Natural killer cell (primary cell): ENCODE measurements at places on chromosomes 2 and 18. TPM values are rescaled to one million over a fixed set of nuclear protein-coding genes. Genes with fewer than 3 reads are reported as not detected.

The TNFRSF11A gene
- total RNA-seq, result 6.9 TPM

The AFF3 gene
- 5.6 TPM for total RNA-seq

The CNTNAP5 gene
- total RNA-seq, result not detected

- no peak for DNase-seq
- H3K27ac ChIP-seq, result no peak overlapping the region
- H3K36me3 ChIP-seq, result no peaks in the 10 kb centered on the region
- no peak overlapping the region for H3K4me3 ChIP-seq
- no peaks in the 10 kb centered on the region for H3K4me1 ChIP-seq
Observed at GRCh38 chr18:68803356-68803755, 5.5 kb downstream of the CCDC102B start.

The CHAC2 gene
- total RNA-seq, result 0.83 TPM

GRCh38 chr2:177020524-177021119 is 192.0 kb upstream of the HNRNPA3 start:
- H3K27me3 ChIP-seq, result no peaks in the 10 kb centered on the region
- DNase-seq, result no peak
- no peak overlapping the region for H3K27ac ChIP-seq
- no peaks in the 10 kb centered on the region for H3K36me3 ChIP-seq
- H3K4me3 ChIP-seq, result no peak overlapping the region

GRCh38 chr2:46780411-46780800 is 135.2 kb downstream of the MCFD2 start:
- no peaks in the 10 kb centered on the region for H3K4me1 ChIP-seq
- H3K36me3 ChIP-seq, result no peaks in the 10 kb centered on the region
- H3K27me3 ChIP-seq, result no peaks in the 10 kb centered on the region
- DNase-seq, result no peak
- H3K4me3 ChIP-seq, result no peak overlapping the region

DNA sequence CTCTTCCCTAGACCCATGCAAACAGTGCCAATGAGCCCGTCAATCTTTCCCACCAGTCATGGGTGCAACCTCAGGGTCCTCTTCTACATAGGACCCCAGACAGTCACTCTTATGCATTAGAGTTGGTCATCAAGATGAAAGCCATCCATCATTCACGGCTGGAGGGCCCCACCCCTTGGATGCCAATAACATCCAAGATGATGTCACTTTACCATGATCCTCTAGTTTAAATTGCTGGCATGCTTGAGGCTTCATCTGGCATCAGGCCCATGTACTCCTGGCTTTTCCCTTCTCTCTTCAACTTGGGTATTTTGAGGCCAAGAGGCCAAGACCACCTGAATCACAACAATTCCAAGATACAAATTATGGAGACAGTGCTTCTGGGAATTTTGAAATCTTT is 91.1 kb upstream of the MAPK4 start:
- no peaks in the 10 kb centered on the region for H3K36me3 ChIP-seq
- DNase-seq, result no peak
- no peak overlapping the region for H3K27ac ChIP-seq
- no peaks in the 10 kb centered on the region for H3K27me3 ChIP-seq

- H3K4me3 ChIP-seq, result no peak overlapping the region
- no peaks in the 10 kb centered on the region for H3K4me1 ChIP-seq
- H3K27me3 ChIP-seq, result no peaks in the 10 kb centered on the region
- DNase-seq, result no peak
- no peaks in the 10 kb centered on the region for H3K36me3 ChIP-seq
Observed at GRCh38 chr2:193556766-193557470, 1362.2 kb upstream of the TMEFF2 start.

The LONRF2 gene
- total RNA-seq, result not detected

GRCh38 chr2:138708682-138709241 is 71.4 kb downstream of the NXPH2 start:
- no peak overlapping the region for H3K27ac ChIP-seq
- H3K36me3 ChIP-seq, result no peaks in the 10 kb centered on the region
- H3K27me3 ChIP-seq, result no peaks in the 10 kb centered on the region
- H3K4me1 ChIP-seq, result no peaks in the 10 kb centered on the region
- H3K4me3 ChIP-seq, result no peak overlapping the region
- DNase-seq, result no peak

The CMPK2 gene
- total RNA-seq, result 5.8 TPM

- no peak for DNase-seq
- H3K4me1 ChIP-seq, result peaks cover 10% of the 10 kb centered on the region
- H3K4me3 ChIP-seq, result no peak overlapping the region
- H3K27ac ChIP-seq, result no peak overlapping the region
- H3K27me3 ChIP-seq, result peaks cover 50% of the 10 kb centered on the region
- no peaks in the 10 kb centered on the region for H3K36me3 ChIP-seq
Observed at GRCh38 chr2:118849226-118850167, 2.0 kb upstream of the EN1 start.

The CABYR gene
- total RNA-seq, result 0.94 TPM

DNA sequence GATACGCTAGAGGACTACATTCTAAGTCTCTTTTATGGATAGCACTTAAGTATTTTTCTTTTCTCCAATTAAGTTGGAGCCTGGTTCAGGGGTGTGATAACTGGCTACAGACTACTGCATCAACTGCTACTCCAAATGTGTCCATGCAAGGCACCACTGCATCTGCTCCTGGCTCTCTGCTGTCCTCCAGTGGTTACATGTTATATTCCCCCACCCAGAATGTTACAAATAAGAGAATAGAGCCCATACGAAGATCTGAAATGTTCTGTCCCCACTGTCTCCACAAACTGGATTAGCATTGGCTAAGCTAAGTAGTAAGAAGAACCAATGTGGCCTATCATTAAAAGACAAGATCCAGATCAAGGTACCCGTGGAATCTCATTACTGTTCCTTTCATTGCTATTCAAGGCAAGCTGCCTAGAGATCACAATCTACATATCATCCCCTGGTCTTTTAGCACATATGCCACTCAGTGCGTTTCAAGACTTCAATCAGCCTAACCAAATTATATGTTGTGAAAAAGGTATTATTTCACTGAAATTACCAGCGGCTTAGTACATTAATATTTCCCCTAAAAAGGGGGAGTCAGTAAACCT is 308.3 kb upstream of the SLC8A1 start:
- DNase-seq, result no peak
- no peak overlapping the region for H3K4me3 ChIP-seq
- H3K27me3 ChIP-seq, result no peaks in the 10 kb centered on the region
- H3K36me3 ChIP-seq, result no peaks in the 10 kb centered on the region

DNA sequence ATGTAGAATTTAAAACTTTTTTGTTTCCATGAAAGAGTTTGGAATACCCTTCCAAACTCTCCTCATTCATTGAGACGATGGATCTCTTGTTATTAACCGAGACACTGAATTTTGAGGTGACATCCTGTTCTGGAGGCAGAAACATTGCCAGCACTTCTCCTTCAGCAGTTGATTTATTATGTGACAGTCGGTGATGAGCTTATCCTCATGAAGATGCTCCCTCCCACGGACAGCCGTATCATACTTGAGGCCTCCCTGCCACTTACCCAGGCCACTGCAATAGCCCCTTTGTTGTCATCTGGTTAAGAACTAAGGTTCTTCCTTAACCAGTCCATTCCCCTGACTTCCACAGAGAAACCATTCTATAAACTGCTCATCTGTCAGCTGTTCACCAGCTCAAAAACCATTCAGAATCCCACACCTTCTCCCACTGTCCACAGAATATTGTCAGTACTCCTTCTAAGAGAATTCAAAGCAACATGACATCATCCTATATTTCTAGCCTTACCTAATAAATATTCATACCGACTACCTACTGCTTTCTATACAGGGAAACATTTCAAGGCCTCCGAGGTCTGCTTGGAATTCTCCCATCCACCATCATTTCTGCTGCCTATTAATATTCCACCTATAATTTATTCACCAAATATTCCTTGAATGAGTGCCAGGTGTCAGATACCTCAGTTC is 139.0 kb upstream of the TRIB2 start:
- no peak overlapping the region for H3K27ac ChIP-seq
- H3K4me3 ChIP-seq, result no peak overlapping the region
- DNase-seq, result no peak
- H3K36me3 ChIP-seq, result no peaks in the 10 kb centered on the region
- no peaks in the 10 kb centered on the region for H3K4me1 ChIP-seq

DNA sequence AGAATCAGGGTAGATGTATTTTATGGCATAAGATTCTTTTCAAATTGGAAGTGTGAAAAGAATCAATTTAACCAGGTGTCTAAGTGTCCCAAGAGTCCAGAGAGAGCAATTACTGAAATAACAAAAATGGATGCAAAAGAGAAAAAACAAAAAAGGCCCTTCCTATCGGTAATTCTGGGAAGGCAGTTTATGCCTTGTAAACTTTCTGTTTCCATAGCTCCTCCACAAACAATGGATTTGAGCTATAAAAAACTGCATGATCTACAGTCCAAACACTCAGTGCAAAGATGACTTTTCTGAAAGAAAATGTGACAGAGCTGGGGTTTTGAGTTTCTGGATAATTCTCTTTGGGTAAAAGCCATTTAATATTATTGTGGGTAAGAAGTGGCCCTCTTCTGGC is 366.1 kb downstream of the EN1 start:
- DNase-seq, result no peak
- no peaks in the 10 kb centered on the region for H3K27me3 ChIP-seq
- no peak overlapping the region for H3K4me3 ChIP-seq
- no peaks in the 10 kb centered on the region for H3K4me1 ChIP-seq
- H3K27ac ChIP-seq, result no peak overlapping the region

The POTEF gene
- not detected for total RNA-seq

DNA sequence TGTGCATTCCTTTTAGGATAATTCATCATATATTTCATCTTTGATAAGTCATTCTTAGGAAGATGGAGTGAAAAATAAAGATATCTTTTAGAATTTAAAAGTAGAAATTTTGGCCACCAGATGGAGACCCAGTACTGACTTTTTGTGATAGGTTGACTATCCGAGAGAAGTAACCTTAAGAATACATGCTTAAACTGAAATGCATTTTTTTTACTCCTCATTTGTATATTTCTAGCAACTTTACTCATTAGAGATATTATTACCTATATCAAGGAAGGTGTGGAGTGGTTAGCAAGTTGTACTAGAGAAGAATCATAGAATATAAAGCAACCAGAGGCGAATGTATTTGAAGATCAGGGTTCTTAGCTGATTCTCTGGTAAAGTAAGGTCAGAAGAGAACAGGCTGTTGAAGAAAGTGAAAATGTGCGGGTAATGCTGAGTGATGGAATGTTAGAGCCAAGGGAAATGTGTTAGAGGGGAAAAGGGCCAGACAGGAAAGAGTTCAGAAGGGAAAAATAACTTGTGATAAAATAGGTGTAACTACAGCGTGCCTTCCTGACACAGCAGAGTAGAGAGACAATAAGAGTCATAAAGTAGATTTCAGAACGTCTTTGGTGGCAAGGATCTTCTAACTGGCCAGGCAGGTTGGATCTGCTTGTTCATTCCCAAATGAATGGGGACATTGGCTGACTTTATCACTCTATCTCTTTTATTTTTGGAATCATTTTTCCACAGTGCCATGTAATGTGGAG is 52.3 kb downstream of the TDRD15 start:
- no peaks in the 10 kb centered on the region for H3K36me3 ChIP-seq
- H3K4me1 ChIP-seq, result no peaks in the 10 kb centered on the region
- H3K27ac ChIP-seq, result no peak overlapping the region
- no peaks in the 10 kb centered on the region for H3K27me3 ChIP-seq
- H3K4me3 ChIP-seq, result no peak overlapping the region

DNA sequence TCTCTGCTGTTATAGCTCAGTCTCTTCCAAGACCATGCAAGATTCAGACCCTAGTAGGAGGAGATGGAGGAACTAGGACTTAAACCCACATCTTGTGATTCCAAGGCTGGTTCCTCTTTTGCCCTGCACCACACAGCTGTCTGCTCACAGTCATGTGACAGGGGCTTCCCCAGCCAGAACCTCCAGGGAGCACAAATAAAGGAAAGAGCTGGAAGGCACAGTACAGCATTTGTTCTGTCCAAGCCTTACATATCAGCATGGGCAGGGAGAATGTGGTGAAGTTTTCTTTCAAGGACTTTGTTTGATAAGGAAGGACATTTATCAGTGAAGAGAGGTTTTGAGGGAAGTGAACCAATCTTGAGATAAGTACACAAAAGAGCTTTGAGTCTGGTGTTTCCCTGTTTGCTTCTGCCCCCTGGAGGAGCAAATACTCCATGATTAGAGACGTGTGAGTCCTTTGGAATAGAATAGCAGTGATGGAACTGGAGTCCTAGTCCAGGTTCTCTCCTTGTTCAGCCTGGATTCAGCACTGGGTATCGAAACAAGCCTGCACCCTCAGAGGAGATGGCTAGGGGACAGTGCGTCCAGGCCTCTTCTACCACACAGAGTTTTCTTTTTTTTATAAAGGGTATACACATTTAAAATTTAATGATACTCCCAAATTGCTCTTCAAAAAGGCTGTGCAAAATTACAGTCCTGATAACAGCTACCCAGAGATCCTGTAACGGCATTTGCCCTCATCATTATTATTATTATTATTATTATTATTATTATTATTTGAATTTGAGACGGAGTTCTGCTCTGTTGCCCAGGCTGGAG is 24.6 kb upstream of the CASP10 start:
- peaks cover 75% of the 10 kb centered on the region for H3K36me3 ChIP-seq
- no peak for DNase-seq
- peak overlapping the region; percentile 79 for H3K27ac ChIP-seq

The CD8B gene
- 6.0 TPM for total RNA-seq

The GDF7 gene
- total RNA-seq, result 0.10 TPM

DNA sequence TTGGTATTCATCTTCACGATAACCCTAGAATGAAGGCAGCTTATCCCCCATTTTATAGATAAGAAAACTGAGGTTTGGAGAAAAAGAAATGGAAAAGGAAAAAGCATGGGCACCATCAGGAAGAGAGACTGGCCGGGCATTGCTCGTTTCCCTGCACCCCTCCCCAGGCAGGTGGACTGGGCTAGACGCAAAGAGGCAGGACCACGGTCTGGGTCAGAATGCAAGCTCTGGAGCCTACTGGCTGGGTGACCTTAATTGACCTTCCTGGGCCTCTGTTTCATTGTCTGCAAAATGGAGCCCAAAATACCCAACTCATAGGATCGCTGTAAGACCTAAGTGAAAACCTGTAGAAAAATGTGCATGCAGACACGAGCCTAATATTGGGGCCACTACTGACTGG is 135.3 kb upstream of the GLI2 start:
- H3K4me3 ChIP-seq, result no peak overlapping the region
- no peaks in the 10 kb centered on the region for H3K27me3 ChIP-seq

- H3K4me3 ChIP-seq, result no peak overlapping the region
- no peaks in the 10 kb centered on the region for H3K27me3 ChIP-seq
- H3K36me3 ChIP-seq, result no peaks in the 10 kb centered on the region
- no peak for DNase-seq
Observed at GRCh38 chr2:66968946-66969345, 428.2 kb upstream of the ETAA1 start.
